ENCODE measurements at places on chromosomes 12 and 14. TPM values are rescaled to one million over a fixed set of nuclear protein-coding genes. Genes with fewer than 3 reads are reported as not detected.

GRCh38 chr12:94458877-94459727 is 565 bp downstream of the CEP83 start:
- no peak for DNase-seq

Gene CPNE8
- total RNA-seq = 16.9 TPM

Gene XPOT
- 64.5 TPM for total RNA-seq

- no peak for DNase-seq
Measured at GRCh38 chr12:41277946-41278267, 89.8 kb downstream of the PDZRN4 start.

GRCh38 chr12:104852102-104852501 is 106.0 kb downstream of the SLC41A2 start:
- no peak for DNase-seq

DNA sequence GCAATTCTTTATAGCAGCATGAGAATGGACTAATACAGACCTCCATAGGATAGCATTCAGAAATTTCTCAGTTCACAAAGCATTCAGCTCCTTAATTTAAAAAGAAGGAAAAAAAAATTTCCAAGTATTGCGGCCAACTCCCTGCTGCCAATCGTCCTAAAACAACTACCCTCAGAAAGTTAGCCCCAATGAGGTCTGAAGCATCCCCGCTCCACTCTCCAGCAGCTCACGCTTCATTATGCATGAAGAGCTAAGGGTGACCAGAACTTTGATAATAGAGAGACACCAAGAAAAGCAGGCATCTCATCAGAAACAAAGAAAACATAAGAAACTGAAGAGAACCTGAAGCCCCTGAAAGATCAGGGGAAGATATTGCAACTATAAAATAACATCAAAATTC is 172.8 kb upstream of the NUDT4 start:
- no peak for DNase-seq

GRCh38 chr14:28875934-28876571 is 109.5 kb downstream of the FOXG1 start:
- no peak for DNase-seq

GRCh38 chr12:16036073-16036472 is 124.9 kb downstream of the DERA start:
- DNase-seq = no peak

GRCh38 chr12:2732290-2732689 is 62.5 kb upstream of the FKBP4 start:
- no peak for DNase-seq

DNA sequence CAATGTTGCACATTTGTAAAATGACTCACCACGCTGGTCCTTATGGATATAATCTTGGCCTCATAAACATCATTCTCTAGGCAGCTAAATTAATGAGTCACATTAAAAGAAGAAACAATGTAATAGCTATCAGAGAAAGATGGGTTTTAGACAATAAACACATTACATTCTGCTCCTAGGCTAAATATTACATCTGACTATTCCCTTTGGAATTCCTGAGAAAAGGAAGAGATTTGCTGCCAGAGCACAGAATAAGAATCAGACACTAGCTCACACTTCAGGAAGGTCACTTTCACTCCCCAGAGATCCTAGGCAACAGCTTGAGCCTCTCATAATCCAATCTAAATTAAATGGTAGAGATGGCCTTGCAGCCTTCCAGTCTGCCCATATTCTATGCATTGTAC is 218.2 kb downstream of the PTPRO start:
- no peak for DNase-seq

DNA sequence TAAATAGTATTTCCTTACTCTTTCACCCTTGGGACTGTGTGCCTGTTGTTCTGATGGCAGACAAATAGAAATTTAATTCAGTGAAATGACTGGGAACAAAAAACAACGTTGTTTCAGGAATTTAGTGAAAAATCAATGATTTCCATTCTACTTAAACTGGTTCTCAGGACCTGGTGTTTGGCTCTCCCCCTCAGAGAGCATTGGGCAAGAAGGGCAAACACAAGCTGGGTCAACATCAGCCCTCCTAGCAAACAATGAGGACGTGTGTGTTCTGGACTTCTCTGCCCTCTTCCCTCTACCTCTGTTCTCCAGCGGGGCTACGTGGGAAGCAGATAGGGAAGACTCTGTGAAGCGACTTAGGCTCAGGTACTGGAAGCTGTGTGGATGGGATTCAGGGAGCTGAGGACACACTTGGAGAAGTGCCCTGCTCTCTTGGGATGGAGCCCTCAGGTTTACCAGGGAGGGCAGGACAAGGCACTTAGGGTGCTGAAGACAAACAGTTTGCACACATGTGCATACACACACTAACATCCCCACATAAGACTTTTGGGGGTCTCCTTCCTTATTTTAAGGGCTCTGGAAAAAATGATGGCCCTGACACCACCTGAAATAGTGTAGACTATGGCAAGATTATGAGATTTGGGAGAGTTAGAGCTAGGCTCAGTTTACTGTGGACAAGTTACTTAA is 7.6 kb upstream of the SERPINA1 start:
- DNase-seq = no peak

DNA sequence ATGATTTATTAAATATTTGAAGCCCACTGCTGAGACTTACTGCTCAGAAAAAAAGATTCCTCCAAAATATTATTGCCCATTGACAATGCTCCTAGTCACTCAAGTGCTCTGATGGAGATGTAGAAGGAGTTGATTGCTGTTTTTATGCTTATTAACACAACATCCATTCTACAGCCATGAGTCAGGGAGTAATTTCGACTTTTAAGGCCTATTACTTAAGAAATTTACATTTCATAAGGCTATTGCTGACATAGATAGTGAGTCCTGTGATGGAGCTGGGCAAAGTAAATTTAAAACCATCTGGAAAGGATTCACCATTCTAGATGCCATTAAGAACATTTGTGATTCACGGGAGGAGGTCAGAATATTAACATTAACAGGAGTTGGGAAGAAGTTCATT is 5.2 kb downstream of the KCNJ8 start:
- no peak for DNase-seq

DNA sequence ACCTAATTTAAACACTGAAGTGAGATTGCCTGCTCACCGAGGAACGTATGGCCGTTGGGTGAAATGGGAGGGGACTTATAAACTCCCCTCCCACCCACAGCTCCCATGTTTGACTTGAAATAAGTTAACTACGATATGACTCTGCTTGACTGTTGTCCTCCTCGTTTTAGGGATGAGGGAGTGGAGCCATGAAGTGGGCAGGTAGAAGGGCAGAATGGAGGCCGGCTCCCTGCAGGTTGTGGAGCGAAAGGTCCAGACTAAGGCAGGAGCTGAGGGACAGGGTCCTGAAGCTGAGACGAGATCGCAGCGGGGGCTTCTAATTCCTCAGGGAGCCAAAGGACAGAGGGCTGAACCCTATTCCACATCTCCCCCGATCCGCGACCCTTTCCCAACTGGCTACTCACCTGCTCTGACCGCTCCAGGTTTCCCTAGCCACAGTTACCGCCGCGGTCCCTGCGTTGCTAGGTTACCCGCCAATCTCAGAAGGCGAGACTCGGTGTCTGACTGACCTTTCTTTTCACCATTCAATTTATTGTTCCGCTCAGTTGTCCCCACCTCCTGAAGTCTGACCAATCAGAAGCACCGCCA is 577 bp upstream of the TPCN1 start:
- no peak for DNase-seq

GRCh38 chr14:67532998-67533753 is at the start of gene PLEKHH1:
TSS of gene PLEKHH1 (plus strand) at chr14:67533290. CDS start at chr14:67541868, 8,578 bp downstream.
- no peak for DNase-seq

DNA sequence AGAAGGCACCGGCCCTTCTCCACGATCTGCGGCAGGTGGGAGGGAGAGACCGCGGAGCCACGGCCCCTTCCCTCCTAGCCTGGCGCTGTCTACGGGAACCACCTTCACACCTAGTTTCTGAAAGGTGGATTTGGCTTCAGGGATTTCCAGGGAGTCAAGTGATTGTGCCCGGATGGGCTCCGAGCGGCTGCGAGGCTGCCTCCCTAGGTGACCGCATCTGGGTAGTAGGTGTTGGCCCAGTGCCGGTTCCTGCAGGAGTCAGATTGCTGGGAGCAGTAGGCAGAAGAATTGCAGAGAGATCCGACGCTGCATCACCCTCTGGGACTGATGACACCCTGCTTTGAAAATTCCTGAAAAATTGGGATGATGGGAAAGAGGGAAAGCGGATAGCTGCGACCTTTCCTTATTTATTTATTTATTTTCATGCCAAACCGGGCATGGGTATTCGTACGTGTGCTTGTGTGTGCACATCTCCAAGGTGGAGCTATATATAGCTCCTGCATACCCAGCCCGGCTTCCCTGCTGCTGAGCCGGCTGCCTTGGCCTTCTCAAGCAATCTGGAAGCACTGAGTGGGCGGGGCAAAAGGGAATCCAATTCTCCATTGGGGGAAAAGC is 1.1 kb downstream of the CNTN1 start:
- DNase-seq = peak; percentile 26

- no peak for DNase-seq
Measured at GRCh38 chr14:55309761-55310365, 38.6 kb downstream of the FBXO34 start.

DNA sequence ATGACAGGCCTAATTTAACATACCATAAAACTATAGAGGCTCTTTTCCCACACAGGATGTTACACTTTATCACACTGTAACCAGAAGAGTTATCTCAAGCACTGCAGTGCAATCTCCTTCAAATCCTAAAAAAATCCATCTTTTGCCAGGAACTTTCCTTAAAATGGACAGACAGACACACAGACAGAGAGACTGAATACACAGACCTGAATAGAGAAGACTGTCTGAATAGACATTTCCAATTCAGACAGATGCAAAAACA is 6.5 kb downstream of the CORO1C start:
- no peak for DNase-seq

Gene CLEC1B
- not detected for total RNA-seq

DNA sequence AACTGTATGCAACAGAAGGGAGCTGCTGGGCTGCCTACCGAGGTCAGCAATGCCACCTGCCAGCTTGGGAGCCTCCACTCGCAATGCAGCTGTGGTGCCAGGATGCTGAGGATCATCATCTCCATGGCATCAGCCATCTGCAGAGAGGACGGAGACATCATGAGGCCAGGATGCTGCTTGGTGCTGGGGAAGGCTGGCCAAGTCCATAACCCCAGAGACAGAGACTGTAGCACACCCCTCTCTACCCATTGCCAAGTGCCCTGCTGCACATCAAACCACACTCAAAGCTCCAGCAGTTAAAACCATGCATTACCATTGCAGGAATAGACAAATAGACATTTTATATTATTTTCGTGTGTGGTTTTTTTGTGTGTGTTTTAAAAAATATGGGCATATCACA is 43.5 kb downstream of the SVOP start:
- DNase-seq = no peak

DNA sequence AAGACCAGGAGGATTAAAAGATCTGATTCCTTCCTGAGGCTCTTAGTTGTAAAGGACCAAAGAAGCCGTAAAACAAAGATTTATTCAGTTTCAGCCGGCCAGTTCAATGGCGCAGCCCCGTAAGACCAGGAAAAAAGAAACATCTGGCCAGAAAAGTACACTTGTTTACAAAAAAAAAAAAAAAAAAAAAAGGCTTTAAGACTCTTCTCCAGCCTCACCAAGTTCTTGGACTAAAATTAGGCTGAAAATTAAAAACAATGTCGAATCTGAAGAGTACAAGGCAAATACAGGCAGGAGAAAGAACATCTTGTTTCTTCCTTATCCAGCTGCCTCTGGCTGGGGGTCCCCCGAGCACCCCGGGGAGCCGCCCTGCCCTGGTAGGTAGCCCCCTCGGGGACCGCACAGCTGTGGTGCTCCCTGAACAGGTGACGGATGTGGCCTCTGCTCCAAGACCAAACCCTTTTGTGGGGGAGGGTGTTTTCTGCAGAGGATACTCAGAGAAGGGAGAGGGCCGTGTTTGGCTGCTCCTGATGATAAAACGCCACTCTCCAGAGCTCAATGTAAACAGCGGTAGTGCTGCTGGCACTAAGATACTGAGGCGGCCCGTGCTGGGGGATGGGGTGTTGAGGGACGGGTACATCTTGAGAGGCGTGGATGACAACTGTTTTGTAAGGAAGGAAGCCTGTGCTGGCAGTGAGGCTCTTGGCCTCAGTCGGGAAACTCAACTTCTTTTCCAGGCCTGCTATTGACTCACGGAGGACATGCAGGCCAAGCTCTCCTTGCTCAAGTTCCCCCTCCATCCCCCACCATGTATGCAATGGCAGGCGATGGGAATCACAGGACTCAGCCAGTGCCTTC is 201.0 kb upstream of the DIO3 start:
- DNase-seq = no peak

Gene OR6C76
- not detected for total RNA-seq

GRCh38 chr12:60317361-60317760 is 721.5 kb downstream of the SLC16A7 start:
- DNase-seq = no peak

GRCh38 chr12:116314477-116314876 is 37.0 kb upstream of the MED13L start:
- no peak for DNase-seq

Gene SIX4
- 4.8 TPM for total RNA-seq

DNA sequence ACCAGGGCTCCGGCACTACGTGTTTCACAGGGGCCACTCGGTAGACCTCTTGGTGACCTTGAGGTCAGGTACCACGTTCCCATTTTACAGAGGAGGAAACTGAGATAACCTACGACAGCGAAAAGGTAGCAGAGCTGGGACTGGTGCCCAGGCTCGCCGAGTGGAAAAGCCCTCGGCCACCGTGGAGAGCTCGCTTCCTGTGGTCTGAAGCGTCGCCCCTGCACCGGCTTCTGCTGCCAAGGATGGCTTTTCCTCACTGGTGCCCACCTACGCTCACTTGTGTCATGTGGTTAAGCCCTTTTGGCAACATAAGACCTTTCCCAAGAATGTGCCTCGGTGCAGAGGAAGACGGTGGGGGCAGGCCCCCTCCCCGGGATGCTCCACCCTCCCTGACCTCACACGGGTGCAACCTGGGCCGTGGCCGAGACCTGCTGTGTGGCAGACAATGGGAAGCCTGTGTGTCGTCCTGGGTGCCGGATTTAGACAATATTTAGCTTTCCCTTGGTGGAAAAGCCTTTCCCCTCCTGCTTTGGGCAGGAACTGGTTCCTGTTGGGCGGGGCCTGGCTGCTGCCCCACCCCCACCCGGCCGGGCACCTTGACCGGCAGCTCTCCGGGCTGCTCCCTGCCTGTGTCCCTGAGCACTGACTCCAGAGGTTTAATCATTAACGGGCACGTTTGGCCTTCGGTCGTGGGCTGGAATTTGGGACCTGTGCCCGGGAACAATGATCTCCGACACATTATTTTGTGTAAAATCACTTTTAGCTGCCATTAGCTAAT is 32.4 kb upstream of the PPP1R13B start:
- no peak for DNase-seq

All from omental fat pad (tissue), 4 donors.